ENCODE measurements at places on chromosomes 3 and 15. TPM values are rescaled to one million over a fixed set of nuclear protein-coding genes. Genes with fewer than 3 reads are reported as not detected.

APOD gene
- total RNA-seq = not detected

PTPRG gene
- not detected for total RNA-seq

CFAP92 gene
- total RNA-seq = 1.7 TPM

GOLGA8Q gene
- total RNA-seq = 2.6 TPM

CTXN2 gene
- not detected for total RNA-seq

Measured in naive thymus-derived CD8-positive, alpha-beta T cell (primary cell).